Stimulated activated CD4-positive, alpha-beta T cell treated with anti-CD3 and anti-CD28 coated beads, TNF-alpha, amount 100 ng/mL, for 4 hours (primary cell): ENCODE measurements at places on chromosomes 1 and 21.

DNA sequence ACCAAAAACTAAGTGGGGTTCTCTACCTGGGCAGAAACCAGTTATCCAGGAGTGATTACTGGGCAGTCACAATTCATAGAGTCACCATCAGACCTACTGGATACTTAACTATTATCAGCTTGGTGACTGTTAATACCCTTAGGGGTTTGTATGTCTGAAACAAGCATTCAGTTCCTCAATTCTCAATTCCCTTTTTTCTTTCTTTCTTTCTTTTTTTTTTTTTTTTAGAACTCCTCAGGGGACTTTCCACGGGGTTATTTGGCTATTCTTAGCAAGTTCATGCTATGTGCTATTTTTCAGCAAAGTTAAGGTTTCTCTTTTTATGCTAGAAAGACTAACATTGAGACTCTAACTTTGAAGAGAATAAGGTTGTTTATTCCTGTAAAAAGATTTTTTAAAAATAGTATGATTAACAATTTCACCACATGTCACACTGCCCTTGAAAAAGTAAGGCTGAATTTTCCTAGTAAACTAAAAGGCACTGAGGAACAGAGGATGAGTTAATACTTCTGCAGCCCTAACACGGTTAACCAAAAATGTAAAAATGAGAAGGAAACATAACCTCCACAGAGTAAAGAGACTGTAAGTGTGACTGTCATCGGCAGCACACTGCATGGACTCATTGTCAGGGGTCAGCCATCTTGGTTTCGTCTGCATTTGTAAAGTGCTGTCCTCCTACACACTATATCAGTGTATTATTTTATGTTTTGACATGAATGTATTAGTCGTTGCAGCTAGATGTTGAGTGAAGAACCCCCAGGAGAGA, 310.2 kb downstream of the NTNG1 start:
- no peak for DNase-seq

- DNase-seq, result no peak
Measured at GRCh38 chr1:18217398-18218043, 109.9 kb downstream of the IGSF21 start.

GRCh38 chr1:67832737-67833601, at the start of gene GNG12:
TSS of gene GNG12 (minus strand) at chr1:67833467. CDS start at chr1:67707686, 125,781 bp downstream.
- DNase-seq, result no peak

DNA sequence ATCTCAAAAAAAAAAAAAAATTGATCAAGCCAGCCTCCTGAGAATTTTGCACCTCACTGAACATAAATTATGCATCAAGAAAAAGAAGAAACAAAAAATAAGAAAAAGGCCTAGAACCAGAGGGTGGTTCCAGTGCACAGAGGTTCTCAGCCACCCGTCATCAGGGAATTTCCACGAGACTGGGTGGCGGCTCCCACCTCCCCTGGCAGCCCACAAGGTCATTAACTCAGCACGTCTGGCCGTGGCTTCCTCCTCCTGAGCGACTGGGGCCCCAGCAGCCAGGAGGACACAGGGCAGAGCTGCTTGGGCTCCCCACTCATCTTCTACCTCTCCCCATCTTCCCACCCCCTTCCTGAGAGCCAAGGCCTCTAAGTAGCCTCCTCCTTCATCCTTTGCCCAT, 15.7 kb upstream of the TMEM51 start:
- no peak for DNase-seq

DNA sequence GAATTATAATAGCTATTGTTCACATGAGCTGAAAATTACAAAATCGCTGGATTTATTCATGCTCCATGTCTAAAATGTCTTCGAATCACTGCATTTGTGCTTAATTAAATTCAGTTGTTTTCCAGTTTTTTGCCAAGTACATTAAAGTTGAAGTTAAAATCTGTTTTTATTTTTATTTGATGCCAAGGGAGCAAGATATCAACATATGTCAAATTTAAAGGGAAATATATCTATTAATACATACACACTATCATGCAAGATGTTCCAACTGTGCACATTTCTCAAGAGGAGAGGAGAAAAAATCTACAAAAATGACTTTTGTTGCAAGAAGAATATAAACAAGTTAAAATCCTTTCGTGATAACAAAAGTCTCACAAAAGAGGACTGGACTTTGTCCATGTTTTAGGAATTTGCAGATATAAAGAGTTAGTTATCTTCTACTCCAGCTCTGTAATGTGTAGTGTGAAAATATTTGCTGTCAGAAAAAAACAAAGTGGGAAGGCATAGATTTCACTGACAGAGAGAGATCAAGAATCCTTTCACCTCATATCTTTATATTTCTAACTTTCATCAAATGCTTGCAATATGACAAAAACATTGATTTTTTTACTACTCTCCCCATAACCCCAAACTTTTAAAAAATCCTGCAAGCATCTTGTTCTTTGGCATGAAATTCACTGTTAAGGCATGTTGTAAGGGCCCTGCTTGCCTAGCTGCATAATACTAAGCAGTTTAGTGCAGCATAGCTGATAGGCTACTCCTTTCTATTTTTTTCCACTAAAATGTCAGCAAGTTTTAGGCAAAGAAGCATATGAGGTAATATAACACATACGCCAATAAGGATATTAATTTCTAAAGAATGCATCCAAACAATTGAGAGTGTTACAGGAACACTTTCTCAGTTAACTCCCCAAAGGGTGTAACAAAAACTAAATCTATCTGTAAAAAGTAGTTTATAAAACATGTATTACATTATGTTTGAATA, 340.2 kb upstream of the ADAMTS5 start:
- DNase-seq, result no peak

GRCh38 chr1:92992054-92992453, 30.8 kb upstream of the DIPK1A start:
- DNase-seq, result no peak

DNA sequence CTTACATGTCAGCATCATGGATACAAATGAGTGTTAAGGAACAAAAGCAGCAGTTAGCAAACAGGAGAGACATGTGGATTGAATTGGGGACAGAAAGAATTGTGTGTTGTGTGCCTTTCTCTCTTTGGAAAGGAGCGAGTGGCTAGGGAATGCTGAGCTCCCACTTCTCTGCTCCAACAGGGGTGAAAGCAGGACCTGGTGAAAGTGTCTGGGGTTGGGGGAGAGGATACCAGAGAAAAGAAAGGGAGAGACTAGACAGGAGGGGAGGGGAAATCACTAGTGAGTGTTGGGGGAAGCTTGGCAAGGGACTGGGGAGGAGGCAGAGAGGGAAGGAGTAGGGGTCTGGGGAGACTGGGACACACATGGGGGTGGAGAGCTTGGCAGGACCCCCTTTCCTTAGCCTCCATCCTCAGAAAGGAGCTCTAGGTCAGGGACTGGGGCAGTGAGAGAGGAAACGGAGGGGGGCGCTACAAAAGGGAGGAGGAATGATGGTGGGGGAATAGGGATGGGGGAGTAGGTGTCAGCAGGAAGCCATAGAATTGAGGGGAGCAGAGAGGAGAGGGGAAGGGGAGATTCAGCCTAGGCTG, 2.2 kb downstream of the KIRREL1 start:
- DNase-seq, result no peak

GRCh38 chr1:151036356-151036755, at the start of gene BNIPL:
TSS of gene BNIPL (plus strand) at chr1:151036586. CDS start at chr1:151036726, 140 bp downstream.
- DNase-seq, result no peak

GRCh38 chr1:111903148-111903870, 86.2 kb downstream of the KCND3 start:
- DNase-seq, result no peak

- DNase-seq, result no peak
Measured at GRCh38 chr1:159879136-159879535, 16.7 kb upstream of the VSIG8 start.

DNA sequence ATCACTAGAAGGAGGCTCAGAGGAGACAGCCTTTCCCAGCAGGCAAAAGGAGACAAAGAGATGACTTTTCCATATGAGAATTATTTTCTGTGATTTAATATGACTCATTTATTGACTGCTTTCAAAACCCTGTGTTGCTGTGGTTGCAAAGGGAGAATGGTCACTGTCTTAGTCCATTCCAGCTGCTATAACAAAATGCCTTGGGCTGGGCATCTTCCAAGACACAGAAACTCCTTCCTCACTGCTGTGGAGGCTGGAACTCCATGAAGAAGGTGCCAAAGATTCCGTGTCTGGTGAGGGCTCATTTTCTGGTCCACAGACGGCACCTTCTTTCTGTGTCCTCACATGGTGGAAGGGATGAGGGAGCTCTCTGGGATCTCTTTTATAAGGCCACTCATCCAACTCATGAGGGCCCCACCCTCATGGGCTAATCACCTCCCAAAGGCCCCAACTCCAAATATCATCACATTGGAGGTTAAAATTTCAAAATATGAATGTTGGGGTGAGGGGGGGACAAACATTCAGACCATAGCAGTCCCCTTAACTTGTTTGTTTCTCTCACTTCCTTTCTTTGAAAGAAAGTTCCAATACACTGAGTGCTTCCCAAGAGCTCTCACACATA, 252.1 kb upstream of the RAB4A start:
- DNase-seq, result no peak

GRCh38 chr1:65417729-65418128, 2.7 kb upstream of the LEPR start:
- DNase-seq, result no peak

- DNase-seq, result no peak
Measured at GRCh38 chr1:230746617-230747016, 571 bp upstream of the CAPN9 start.

- no peak for DNase-seq
Measured at GRCh38 chr1:26320896-26321295, 3.1 kb downstream of the CD52 start.

DNA sequence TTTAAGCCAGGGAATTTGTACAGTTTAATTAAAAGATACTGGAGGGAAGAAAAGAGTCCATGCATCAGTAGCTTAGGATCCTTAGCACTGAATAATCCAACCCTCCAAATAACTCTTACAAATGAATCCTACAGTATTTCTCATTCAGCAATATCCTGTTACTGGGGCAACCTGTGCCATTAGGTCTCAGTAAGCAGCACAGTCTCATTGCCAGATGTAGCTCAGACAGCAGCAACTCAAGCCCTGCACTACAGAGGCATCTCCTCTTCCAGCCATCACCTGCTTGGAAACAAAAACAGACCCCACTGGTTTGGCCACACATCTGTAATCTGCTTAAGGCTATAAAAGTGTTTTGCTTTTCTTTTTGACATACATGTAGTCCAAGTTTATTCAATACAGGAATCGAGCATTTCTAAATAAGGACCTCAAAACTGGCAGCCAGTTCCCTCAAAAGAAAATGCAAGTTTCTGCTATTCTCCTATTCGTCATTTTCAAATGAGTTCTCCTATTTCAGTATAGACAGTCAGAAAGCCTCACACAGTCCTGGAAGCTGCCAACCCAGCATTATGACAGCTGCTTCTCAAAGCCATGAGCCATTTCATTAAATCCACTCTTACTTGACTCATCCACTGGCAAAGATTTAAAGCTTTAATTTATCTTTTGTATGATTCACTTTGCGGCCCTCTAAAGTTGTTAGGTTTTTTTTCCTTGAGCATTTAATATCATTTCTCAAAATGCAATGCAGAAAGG, 129.0 kb downstream of the APP start:
- no peak for DNase-seq

GRCh38 chr1:241045659-241046058, 311.3 kb downstream of the RGS7 start:
- DNase-seq, result no peak

DNA sequence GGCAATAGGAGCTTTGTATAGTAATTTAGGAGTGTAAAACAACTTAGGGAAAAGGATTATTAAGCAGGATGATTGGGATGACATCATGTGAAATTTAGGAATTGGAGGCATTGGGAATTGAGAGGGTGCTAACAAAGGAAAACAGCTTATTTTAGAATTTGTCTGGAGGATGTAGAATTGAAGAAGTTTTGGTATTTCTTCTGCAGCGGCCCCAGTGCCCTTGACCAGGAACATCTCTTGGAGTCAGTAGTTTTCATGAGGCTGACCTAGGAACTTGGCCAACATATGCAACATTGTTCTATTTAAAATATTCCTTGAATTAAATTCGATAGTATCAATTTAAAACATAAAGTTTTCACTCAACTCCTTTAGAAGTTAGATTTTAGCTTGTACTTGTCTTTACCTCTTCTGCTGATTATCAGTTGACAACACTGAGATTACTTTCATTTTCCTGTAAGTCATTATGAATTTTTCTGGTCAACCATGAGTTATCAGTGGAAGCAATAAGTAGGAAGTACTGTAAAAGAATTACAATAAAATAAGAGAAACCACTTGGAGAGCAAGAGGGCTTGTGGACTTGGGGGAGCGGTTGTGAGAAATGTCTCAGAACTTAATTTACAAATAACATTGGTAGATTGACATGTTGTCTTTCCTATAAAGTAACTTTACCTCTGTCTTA, 52.8 kb downstream of the DYRK1A start:
- no peak for DNase-seq
